ENCODE measurements at places on chromosomes 1 and 21.
A peak's percentile ranks its signal among the peaks of the same experiment; 100 is the strongest.

DNA sequence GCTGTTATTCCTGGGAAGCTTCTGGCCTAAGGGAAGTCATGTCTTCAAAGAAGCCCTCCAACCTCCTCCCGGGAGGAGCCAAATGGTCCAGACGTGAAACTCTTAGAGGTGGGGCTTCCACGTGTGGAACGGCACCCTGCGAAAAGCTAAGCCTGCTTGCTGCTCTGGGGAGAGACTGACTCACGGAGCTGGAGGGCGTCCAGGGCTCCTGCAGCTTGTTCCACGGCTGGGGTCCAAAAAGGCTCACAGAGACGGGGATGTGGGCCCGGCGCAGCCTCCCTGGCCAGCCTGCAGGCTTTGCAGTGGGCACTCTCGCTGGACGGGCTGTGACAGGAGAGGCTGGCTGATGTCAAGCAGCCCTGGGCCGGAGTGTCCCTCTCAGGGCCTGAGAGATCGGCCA is 105.1 kb downstream of the COLGALT2 start:
- no peak for DNase-seq

DNA sequence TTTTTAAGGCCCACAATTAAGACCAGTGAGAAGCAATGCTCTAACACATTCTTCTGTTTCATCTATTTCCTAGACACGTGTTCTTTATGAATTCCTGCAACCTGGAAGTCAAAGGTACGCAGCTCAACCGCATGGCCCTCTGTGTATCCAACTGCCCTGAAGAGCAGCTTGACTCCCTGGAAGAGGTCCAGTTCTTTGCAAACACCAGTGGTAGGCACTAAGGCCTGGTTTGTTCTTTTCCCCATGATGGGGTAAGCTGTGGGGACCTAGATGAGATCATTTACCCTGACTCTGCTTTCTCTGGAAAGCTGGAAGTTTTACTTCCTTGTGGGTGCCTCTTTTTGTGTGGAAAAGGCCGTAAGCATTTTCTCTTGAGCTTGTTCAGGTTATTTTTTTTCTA is 7.3 kb downstream of the SLC44A3 start:
- DNase-seq: no peak

GRCh38 chr1:174469052-174469451 is 21.3 kb downstream of the GPR52 start:
- no peak for DNase-seq

DNA sequence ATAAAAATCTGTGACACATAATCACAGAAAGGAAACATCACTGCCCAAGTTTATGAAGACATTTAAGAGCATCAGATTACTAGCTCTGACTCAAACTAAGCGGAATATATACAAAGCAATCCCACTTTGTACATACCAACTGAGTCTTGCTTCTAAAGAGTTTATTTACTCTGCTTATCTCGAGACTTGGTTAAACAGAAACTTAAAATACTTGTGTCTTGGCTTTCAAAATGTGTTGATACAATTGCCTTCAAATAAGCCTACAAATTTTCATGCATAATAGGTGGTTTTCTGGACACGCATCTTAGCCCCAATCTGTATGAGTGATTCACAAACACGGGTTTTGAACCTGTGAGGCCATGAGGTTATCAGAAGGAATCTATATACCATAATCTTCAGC is 21.0 kb downstream of the CD160 start:
- no peak for DNase-seq

- DNase-seq: no peak
Measured at GRCh38 chr1:216054600-216054999, 368.6 kb downstream of the USH2A start.

- DNase-seq: no peak
Measured at GRCh38 chr1:115193046-115193828, 103.9 kb upstream of the TSPAN2 start.

GRCh38 chr1:42456754-42457089 is 379 bp downstream of the PPCS start:
- peak; percentile 63 for DNase-seq

- no peak for DNase-seq
Measured at GRCh38 chr1:106944721-106945120, 111.8 kb upstream of the PRMT6 start.

GRCh38 chr1:118429856-118430255 is 244.8 kb upstream of the SPAG17 start:
- no peak for DNase-seq

GRCh38 chr1:102724741-102725140 is 383.6 kb downstream of the COL11A1 start:
- DNase-seq: no peak

DNA sequence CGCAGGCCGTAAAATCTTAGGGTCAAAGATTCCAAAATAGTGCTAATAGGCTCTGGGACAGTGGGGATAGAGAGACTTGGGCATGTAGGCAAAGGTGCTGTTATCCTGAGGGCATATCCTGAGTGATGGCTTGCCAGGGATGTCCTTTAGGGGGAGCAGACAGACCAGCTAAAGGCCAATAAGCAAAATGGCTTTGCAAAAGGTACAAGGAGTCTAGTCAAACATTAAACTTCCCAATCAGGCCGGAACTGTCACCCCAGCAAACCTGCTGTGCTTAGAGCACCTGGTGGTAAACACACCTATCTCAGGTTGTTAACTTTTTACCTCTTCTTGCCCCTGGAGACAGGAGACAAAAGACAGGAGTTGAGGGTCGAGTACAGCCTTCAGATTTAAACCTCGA is 49.1 kb downstream of the TRABD2B start:
- DNase-seq: no peak

DNA sequence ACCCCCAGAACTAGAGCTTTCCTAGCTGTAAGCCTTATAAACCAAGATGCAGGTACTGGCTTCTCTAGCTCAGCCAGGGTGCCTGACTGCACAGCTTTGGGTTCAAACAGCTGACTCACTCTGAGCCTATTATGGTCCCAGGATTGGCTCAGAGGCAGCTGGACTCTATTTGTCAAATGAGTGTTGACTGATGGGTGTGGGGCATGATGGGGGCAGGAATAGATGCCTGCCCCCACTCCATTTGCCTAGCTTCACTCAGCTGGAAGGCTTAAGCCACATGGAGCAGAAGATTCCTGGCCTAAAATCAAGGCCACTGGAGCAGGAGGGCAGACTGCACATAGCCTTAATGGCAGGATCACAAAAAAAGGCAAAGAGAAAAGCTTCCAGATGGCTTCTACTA is 90.5 kb downstream of the PIK3R3 start:
- no peak for DNase-seq

DNA sequence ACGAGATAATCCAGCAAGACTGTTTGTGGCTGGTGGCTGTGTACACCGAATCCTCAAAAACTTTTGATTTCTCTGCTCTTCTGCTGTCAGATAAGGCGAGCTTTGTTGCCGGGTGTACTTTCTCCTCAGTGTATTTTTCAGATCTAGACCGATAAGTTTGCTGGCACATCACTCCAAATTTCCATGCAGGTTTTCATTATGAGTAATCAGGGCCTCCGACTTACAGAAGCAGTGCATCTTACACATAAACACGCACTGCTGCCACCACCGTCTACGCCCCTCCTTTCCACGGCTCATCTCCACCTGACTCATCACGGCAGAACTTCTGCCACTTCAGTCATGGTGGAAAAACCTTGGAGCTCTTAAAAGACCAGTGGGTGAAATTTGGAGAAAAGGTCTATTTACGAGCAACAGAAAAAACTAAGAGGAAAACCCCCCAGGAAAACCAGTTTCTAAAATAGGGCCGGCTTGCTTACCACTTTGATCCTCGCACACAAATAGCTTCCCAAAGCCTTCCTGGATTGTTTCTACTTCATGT is 7.7 kb downstream of the ZBTB21 start:
- DNase-seq: peak; percentile 77

GRCh38 chr1:23425193-23425494 is 596 bp upstream of the TCEA3 start:
- no peak for DNase-seq

GRCh38 chr1:179327196-179327595 is 33.6 kb downstream of the SOAT1 start:
- no peak for DNase-seq

DNA sequence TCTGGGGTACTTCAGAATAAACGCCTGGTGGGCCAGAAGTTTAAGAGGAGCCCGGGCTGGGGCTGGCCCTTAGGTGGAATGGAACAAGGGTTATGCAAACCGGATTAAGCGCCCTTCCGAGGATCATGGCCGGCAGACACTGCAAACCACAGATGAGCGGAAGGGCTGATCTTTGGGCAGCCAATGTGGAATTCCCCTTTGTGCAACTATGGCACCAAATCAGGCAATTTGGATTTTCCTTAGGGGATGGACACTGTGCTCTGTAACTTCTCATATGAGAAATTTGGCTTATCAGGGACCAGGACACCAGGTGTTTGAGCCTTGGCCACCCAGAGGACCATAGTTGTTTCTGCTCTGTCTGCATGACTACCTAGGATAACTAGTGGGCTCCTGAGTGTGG is 5.7 kb upstream of the IL10 start:
- DNase-seq: no peak

- no peak for DNase-seq
Measured at GRCh38 chr1:165152109-165152508, 204.4 kb downstream of the LMX1A start.

GRCh38 chr1:76625886-76626678 is 241.2 kb upstream of the ST6GALNAC5 start:
- no peak for DNase-seq

DNA sequence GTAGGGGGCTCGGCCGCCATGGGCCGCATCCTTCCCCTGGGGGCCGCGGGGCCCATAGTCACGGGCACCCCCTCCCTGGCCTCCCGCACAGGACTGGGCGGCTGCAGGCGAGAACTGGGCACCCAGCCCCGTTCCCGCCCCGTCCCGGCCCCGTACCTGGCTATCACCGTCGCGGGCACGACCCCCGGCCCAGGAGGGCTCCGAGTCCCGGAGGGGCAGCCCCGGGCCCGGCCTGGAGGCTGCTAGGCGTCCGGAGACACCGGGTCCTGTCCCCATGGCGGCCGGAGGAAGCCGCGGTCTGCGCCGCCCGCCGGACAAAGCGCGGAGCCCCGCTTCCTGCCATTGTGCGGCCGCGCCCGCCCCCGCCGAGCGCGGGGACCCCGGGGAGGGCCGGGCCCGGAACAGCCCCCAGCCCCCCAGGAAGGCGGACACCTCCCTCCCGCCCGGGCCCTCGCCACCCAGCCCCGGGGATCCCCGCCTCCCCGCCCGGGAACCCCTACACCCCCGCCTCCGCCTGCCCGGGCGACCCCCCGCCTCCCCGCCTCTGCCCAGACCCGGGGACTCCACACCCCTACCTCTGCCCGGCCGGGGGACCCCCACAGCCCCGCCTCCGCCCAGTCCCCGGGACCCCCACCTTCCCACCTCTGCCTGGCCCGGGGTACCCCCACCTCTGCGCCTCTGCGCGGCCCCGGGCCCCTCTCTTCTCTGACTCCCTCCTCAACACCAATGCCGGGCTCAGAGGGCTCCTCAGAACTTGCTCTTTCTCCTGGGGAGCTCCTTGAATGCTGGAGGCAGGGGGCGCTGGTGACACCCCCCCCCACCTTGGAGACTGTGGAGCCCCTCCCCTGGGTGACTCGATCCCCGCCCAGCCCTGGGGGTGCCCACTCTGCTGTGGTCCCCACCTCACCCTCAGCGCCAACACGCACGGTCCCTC is 6.0 kb downstream of the PLEKHG5 start:
- no peak for DNase-seq

DNA sequence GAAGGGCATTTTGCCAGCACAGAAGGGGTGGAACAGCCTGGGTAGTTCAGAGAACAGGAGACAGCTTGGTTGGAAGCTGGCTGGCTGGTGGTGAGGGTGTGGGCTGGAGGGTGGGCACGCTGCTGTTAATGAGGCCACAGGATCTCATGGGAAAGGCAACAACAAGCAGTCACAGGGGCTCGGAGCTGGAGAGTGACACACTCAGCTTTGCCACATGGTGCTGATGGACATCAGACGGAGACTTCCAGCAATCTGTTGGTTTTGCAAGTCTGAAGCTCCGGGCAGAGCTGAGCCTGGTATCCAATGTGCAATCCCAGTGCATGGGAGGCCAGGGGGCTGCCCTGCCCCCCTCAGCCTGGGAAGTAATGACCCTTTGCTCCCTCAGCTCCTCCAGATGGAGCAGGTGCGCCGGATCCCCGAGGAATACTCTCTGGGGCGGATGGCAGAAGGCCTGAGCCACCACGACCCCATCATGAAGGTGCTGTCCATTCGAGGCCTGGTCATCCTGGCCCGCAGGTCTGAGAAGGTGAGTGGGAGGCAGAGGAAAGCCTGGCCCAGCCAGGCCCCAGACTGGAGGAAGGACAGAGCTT is 15.6 kb upstream of the TTC4 start:
- DNase-seq: no peak

GRCh38 chr1:154707901-154708463 is 100.0 kb upstream of the ADAR start:
- DNase-seq: no peak

GRCh38 chr1:230230273-230230672 is 163.2 kb downstream of the GALNT2 start:
- no peak for DNase-seq

- DNase-seq: no peak
Measured at GRCh38 chr21:38488640-38489270, 9.5 kb downstream of the ERG start.

- DNase-seq: no peak
Measured at GRCh38 chr1:7886405-7886745, 33.5 kb upstream of the UTS2 start.

DNA sequence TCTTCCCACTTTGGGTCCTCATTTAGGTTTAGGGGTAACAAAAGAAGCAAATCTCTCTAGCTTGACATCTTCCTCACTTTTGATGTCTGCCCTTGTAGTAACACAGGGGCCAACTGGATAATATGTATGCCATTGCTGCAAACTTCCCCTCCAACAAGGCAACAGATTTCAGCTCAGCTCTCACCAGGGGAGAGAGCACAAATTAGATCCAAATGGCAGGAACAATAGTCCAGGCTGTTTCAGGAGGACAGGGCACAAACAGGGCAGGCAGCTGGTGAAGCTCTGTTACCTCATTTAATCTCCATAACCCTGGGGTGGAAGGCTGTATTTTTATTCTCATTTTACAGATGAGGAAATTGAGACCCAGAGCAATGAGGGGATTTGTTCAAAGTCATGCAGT is 4.3 kb upstream of the PIK3R3 start:
- no peak for DNase-seq

- no peak for DNase-seq
Measured at GRCh38 chr1:90359994-90360393, 357.1 kb downstream of the BARHL2 start.

- no peak for DNase-seq
Measured at GRCh38 chr1:239483391-239483790, 97.0 kb downstream of the CHRM3 start.

DNA sequence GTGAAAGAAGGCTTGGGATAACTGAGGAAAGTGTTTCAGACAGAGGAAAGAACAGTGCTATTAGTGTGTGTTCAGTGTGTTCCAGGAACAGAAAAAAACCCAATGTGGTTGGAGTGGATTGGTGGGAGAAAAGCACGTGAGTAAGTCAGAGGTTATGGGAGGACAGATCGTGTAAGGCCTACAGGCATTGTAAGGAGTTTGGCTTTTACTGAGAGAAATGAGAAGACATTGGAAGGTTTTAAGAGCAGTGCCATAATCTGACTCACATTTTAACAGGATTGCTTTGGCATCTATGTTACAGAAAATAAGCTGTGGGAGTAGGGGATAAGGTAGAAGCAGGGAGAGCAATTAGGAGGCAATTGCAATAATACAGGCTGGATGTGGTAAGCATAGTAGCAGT is 4.8 kb downstream of the ARPC5 start:
- no peak for DNase-seq

- DNase-seq: no peak
Measured at GRCh38 chr1:172916116-172916515, 134.6 kb downstream of the TNFSF18 start.
